ENCODE measurements at places on chromosomes 12 and 14.

- DNase-seq = no peak
Observed at GRCh38 chr14:73784181-73784987, 67.2 kb upstream of the PTGR2 start.

DNA sequence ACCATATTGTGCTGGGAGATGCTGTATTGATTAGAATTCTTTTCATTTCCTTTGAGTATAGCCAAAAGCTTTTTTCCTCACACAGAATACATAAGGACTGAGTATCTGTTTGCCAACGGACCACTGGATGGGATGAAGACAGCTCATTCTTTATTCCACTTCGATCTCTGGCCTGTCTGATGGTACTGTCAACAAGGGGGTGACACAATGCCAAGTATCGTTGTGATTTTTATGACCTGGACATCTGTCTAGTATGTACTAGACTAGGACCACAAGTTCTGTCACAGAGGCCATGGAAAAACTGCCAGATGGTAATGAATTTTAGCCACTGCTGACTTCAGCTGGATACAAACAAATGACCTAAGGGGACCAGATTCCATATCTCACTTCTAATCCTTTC, 502.7 kb downstream of the SOX5 start:
- DNase-seq = no peak

DNA sequence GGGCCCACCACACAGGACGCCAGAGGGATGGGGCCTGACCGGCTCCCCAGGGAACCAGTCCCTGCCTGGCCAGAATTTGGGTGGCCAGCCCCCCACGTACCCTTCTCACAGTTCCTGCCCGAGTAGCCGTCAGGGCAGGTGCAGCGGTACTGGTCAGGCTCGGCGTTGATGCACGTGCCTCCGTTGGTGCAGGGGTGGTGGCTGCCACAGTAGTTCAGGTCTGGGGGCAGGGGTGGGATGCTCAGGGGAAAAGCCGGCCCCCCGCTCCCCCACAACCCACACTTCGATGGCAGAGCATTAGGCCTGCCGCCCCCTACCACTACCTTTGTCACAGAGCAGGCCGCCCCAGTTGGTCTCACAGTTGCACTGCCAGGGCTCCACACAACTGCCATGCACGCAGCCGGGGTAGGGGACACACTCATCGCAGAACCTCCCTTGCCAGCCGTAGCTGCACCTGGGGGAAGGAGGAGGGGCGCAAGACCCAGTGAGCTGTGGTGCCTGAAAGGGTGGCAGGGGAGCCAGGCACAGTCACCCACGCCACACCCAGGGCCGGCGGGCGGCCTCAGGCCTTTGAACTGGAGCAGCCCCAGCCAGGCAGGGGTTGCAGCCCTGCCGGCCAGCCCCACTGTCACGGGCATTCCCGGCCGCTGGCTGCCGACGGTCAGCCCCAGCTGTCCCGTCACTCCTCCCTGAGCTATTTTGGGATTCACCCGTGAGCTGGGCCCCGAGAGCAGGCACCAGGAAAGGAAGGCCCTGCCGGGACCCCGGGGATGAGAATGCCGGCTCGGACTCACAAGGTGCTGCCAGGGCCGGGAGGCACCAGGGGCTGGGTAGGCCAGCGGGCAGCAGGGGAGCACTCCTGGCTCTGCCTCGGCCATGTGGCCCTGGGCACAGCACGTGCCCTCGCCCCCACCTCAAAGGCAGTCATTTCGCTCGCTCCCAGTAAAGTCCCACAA, 16.5 kb downstream of the JAG2 start:
- no peak for DNase-seq

- DNase-seq = no peak
Observed at GRCh38 chr12:3871356-3871755, 1.8 kb downstream of the PARP11 start.

DNA sequence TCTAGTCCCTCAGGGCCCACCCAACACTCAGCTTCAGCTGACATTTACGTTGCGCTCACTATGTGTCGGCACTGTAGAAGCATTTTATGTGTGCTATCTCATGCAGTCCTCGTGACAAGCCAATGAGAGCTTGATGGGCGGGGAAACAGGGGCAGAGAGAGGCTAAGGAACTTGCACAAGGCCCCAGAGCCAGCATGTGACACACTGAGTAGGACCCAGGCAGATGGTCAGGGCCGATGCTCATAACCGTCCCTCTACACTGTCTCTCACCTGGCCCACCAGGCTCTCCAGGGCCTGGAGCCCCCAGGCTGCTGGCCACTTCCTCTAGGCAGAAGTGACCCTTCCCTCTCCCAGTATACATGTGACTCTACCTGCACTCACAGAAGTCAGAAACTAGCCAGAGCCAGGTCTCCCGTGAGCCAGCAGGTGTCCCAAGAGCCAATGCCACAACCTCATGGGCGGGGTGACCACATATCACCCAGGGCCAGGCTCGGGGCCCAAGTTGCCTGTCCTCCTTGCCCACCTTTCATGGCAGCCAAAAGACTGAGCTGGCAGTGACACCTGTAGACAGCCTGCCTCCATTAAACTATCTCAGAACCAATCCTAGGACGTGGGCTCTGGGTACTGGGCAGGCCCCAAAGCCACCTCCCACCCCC, 38.3 kb downstream of the TTC7B start:
- no peak for DNase-seq

DNA sequence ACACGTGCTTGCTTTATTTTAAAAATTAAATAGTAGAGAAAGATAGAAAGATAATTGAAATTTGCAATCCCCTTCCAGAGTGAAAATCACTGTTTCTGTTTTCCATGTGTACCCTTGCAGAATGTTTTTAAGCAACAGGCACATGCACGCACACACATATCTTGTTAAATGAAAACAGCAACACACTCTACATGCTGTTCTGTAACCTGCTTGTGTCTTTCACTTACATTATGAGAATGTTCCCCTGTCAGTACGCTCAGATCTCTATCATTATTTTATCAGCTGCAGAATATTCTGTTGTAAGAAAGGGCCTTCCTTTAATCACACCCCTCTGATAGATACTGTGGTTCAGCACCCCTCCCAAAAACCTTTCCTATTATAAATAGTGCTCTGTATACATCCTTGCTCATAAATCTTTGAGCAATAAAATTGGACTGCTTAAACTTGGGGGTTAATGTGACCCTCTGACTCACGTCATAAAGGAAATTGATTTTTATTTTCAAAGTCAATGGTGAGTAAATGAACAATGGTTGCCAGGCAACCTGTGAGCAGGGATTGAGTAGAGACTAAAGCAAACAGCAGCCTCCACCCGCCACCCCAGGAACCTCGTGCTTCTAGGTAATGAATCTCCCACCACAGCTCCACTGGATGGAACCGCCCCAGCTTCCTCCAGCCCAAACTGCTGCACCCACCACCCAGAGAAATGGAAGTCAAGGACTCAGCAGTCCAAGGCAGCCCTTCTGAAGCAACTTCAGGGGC, 31.9 kb upstream of the CHGA start:
- no peak for DNase-seq

DNA sequence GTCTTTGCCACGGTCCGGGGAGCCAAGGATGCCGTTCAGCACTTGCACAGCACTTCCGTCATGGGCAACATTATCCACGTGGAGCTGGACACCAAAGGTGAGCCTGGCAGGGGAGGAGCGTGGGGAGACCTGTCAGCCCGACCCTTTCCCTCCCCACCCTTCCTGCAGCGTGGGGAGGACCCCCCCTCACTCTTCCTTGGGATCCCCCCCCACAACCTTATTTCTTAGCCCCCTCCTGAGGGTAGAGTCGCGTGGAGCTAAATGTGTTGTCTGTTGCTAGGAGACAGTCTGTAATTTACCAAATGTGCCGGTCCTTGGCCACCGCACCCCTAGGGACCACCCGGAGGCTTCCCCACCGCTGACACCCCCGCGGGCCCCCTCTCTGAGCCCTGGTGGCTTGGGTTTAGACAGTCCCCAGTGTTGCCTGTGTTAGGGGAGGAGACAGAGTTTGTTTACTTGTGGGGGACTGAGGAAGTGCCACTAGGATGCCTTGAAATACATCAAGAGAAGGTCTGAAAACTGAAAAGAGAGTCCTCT, 2.3 kb downstream of the SETD1B start:
- no peak for DNase-seq

DNA sequence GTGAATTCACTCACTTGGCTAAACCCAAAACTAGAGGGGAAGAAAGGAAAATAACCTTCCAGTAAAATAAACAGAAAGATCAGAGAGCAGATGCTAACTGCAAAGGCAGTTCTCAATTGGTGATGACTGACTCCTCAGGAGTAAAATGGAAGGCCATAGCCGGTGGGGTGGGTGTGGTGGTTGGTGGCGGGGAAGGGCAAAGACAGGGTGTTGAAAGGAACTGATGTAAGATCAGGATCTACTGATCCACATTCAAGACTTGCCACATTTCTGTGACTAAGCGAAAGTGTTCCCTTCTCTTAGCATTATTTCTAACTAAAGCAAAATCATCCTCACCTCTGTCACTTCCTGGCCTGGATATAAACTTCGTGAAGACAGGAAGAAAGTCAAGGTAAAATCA, 26.3 kb upstream of the TC2N start:
- no peak for DNase-seq

GRCh38 chr12:130708648-130709047, 7.5 kb downstream of the RIMBP2 start:
- no peak for DNase-seq

DNA sequence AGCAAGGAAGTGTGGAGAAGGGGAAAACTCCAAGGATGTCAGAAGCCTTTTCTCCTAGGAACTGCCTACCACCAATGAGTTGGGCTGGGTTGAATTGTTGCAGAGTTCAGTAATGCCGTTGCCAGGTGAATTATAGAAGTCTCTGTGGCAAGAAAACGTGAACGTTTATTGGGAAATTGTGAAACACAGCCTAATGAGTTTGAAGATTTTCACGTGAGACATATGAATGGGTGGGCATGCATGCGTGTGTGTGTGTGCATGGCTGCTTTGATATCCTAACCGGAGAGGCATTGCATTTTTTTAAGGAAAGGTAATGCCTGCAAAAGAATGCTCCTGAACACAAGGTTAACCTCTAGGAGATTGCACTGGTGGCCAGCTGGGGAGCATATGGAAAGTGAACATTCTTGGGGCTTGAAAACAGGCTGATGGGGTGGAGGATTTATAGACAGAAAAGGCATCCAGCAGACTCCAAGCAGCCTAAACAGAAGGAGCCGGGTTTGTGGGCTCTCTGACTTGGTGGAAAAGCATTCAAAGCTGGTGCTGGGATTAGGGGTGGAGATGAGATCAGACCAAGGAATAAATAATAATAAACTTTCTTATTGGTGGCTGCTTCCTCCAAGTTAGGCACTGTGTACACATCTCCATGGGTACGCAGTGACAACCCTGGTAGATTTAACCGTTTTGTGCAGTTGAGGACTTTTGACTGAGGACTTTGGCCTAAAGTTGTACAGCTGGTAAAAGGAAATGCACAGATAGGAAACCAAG, 67.8 kb downstream of the NTF3 start:
- DNase-seq = no peak

- no peak for DNase-seq
Observed at GRCh38 chr14:54606631-54607133, 39.8 kb downstream of the SAMD4A start.

DNA sequence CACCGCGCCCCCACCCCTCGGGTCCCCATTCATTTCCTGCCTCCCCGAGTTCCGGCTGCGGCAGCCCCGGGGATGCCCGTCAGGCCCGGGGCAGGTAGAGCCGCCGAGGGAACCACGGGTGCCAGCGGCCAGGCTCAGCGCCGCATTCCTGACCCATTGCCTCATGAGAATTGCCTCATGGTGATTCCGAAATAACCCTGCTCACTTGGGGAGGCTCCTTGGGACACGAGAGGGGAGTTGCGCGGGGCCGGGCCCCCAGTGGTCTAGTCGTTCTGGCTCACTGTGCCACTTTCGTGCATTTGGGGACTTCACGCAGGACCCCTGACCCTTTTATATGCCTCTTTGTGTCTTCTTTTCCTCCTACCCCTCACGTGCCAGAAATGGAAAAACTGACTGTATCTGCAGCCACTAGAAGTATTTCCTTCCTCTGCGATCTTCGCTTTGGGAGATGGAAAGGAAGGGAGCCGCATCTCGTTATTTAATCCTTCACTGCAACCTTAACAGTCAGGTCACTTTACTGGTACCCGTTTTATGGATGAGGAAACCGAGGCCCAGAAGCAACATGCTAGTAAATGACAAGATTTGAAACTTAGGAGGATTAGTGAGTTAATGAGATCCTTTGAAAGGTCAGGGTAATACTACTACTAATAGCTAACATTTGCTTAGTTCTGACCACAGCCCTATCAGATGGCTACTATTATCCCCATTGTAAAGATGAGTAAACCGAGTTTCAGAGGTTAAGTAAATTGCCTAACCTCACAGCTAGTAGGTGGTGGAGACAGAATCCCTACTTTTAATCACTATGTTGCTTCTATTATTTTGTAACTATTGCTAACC, 768 bp downstream of the PTPN11 start:
- DNase-seq = no peak

- DNase-seq = no peak
Observed at GRCh38 chr12:47721431-47721973, 3.8 kb downstream of the ENDOU start.

DNA sequence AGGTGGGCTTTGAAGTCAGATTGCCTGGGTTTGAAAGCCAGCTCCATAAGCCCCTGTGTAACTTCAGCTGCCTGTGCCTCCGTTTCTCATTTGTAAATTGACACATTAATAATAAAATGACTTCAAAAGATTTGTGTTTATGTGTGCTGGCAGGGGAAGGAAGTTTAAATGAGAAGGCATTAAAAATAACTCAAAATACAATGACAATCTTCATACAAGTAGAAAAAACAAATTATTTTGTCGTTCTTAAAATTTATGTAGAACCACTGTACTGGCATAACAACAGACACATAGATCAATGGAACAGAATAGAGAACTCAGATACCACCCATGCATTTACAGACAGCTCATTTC, 83.0 kb downstream of the PPM1A start:
- DNase-seq = no peak

GRCh38 chr12:46478123-46478522, 105.5 kb upstream of the SLC38A2 start:
- DNase-seq = no peak

- no peak for DNase-seq
Observed at GRCh38 chr14:93928184-93929047, 1.3 kb downstream of the FAM181A start.

DNA sequence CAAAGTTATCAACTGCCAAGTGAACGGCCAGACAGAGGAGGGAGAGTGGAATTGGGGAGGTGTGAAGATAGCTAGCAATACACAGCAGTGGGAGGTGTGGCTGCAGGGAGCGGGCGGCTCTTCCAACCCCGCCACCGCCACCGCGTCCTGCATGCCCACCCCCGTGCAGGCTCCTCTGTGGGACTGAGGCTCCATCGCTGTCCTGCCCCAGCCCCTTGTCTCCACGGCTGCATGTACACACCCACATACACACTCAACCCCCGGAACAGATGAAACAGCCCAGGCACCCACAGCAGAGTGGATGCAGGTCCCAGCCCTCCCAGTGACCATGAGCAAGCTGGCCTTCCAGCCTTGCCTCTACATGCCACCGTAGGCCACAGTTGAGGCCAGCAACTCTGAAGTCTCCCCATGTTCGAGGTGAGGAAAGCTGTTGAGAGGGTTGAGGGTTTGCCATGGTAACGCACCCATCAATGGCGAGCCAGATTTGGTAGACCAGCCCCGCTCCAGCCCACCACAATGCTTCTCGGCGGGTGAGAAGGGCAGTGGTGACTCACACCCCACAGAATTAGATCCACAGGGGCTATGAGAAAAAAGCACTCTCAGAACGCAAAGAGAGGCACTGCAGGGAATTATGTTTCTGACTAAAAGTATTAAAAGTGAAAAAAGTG, 39.3 kb downstream of the PITPNM2 start:
- no peak for DNase-seq

Measured in activated T-cell treated with anti-CD3 and anti-CD28 coated beads for 1 hour (primary cell).